ENCODE measurements at places on chromosomes 16 and 17.

DNA sequence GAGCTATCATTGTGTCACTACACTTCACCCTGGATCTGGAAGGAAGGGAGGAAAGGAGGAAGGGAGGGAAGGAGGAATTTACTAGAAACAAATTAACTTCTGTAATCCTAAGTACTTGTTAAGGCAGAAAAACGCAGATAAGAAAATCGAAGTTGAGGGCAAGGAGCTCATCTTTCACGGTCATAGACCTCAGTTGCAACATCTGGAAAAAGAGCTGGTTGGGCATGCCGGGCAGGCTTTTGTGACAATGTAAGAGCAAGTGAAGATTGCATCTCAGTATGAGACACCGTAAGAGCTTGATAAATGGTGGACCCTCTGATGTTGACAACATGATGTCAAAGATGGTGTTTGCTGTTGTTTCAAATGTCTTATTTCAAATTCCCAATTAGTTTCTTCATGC lies 721.5 kb downstream of the MAF start:
- no peak for DNase-seq

- DNase-seq, result no peak
These were observed 6.0 kb downstream of the ERBB2 start for GRCh38 chr17:39705786-39706348.

DNA sequence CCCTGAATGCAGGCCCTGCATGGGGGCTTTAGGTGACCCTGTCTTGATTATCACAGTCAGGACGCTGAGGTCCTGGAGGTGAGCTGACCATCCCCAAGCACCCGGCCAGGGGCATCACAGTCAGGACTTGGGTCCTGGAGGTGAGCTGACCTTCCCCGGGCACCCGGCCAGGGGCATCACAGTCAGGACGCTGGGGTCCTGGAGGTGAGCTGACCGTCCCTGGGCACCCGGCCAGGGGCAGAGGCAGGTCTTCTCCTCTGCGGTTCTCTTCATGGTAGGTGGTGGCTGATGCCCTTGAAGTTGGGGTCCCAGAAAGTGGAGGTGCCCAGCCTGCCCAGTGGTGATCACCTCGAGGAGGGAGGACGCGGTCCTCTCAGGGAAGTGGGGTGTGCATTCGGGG lies 36.2 kb upstream of the GSE1 start:
- no peak for DNase-seq

GRCh38 chr16:1050516-1050915 lies 22.0 kb upstream of the SSTR5 start:
- DNase-seq, result no peak

DNA sequence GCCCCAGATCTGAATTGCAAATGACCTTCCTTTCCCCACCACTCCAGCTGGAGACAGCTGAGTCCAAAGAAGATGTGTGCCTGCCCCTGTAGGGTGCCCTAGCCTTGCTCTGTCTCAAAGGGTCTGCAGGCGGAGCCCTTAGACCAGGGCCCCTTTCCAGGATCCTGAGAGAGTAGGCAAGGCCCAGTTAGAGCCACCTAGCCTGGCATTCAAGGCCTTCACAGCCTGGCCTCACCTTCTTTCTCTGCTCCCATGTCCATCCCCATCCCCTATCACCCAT lies 66.6 kb upstream of the LHX1 start:
- no peak for DNase-seq

DNA sequence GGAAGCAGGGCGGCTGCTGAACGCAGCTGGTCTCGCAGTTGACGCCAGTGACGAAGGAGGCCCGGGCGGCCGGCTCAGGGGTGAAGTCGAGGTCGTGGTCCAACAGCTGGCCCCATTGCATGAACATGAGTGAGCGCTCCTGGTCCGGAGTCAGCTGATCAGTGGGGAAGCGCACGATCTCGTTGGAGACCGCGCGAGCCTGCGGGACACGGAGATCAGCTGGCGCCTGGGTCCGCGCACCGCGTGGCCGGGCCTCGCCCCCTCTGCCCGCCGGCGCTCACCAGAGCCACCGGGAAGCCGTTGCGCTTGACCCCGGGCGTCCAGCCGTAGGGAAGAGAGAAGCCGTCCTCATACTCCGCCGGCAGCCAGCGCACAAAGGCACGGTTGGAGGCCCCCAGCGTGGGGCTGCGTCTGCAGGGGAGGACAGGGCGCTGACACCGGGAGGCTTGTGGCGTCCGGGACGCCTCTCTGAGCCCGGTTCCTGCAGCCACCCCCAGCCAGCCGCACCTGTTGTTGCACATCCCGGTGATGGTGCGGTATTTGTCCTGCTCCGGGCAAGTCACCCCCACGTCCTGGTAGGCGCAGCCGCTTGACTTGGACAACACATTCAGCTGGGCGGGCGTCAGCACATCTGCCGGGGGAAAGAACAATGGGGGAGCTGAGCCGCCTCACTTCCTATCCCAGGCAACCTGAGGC lies 1.6 kb downstream of the MPO start:
- DNase-seq, result no peak

DNA sequence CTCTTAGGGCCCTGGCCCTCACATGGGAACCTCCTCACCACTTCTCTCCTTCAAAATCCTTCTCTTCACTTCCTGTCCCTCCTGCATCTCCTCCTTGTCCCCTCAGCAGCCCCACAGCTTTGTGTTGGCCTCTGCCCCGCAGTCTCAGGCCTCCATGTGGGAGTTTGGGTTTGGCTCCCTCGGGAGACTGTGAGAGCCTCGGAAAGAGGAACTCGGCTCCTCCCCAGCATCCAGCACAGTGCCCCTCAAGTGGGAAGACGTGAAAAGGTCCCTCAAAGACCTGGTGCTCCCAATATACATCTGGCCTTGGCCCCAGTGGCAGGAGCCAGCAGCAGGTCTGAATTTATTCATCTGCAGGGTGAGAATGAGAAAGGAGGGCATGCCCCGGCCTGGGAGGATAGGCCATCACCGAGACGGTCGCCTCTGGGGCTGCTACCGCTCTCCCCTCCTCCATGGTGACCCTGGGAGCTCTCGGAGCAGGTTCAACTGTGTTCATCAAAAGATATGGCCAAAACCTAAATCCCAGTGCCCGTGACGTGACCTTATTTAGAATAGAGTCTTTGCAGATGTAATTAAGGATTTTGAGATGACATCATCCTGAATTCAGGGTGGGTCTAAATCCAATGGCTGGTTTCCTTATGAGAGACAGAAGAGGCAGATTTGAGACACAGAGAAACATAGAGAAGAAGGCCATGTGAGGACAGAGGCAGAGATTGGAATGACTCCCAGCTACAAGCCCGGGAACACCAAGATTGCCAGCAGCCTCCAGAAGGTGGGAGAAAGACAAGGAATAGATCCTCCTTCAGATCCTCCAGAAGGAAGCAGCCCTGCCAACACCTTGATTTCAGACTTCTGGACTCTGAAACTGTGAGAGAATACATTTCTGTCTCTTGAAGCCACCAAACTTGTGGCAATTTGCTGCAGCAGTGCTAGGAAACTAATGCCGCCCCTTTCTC lies 135.1 kb downstream of the MRM1 start:
- DNase-seq, result peak; percentile 45
